ENCODE measurements at places on chromosomes 1 and 21. TPM values are rescaled to one million over a fixed set of nuclear protein-coding genes. Genes with fewer than 3 reads are reported as not detected.

Gene SMG7
- 20.8 TPM for total RNA-seq

Gene PHC2
- total RNA-seq = 43.3 TPM

Gene ODR4
- 14.2 TPM for total RNA-seq

Gene MX1
- total RNA-seq = 1.9 TPM

Gene MMP23B
- 1.1 TPM for total RNA-seq

Gene HIVEP3
- total RNA-seq = 1.1 TPM

Gene KRTAP27-1
- not detected for total RNA-seq

Gene PADI4
- total RNA-seq = not detected

Gene TNFRSF18
- not detected for total RNA-seq

Gene PADI2
- total RNA-seq = not detected

Gene PIGK
- total RNA-seq = 15.6 TPM

All from IMR-90 (cell line).